ENCODE measurements at places on chromosomes 11 and 22.
A peak's percentile ranks its signal among the peaks of the same experiment; 100 is the strongest.

- DNase-seq = no peak
These were observed 48.0 kb downstream of the LRRC32 start for GRCh38 chr11:76622493-76623094.

GRCh38 chr11:33997584-33998251 lies 53.8 kb upstream of the CAPRIN1 start:
- DNase-seq = no peak

DNA sequence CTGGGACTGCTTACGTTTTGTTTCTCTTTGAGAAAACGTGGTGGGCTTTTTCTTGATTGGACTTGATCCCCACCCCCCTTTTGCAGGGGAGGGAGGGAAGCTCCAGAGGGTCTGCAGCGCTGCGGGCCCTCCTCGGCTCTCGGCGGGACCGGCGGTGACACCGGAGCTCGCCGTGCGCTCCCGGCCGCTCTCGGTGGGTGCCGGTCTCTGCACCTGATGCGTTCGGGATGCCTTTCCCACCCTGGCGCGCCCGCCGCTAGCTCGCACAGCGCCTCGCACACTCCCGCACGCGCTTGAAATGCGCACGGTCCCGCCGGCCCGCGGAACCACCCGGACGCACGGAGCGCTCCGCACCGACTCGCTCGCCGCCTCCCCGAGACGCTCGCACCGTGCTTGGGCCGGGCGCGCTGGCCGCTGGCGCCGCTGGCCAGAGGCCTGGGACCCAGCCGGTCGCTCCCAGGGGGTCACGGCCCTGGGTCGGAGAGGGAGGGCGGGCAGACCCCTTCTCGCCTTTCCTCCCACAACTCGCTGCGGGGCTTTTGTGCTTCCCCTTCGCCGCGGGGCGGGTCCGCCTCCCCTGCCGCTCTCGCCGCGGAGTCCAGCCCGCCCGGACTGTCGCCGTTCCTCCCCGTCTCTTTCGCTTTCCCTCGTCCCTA lies 1.0 kb downstream of the ZBTB16 start:
- peak; percentile 20 for DNase-seq

DNA sequence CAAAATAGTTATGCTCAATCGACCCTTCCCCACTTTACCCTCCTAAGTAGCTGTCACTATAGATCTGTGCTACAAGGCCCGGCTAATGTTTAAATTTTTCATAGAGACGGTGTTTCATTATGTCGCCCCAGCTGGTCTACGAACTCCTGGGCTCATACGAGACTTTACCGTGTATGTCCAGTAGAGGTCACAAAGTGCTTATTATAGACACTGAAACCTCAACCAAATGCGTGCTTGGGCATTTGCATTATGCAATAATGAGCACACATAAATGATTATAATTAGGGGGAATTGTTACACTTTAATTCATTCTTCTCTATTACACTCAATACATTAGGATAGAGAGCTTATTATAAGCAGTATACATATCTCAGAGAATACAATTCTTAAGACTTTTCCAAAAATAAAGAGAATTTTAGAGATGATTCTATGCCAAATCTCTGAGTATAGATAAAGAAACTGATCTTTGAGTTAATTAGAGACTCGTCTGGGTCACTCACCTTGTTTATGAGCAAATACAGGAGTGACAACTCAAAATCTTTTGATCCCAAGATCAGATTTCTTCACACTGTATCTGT lies 12.5 kb upstream of the MRPL16 start:
- peak; percentile 64 for DNase-seq

DNA sequence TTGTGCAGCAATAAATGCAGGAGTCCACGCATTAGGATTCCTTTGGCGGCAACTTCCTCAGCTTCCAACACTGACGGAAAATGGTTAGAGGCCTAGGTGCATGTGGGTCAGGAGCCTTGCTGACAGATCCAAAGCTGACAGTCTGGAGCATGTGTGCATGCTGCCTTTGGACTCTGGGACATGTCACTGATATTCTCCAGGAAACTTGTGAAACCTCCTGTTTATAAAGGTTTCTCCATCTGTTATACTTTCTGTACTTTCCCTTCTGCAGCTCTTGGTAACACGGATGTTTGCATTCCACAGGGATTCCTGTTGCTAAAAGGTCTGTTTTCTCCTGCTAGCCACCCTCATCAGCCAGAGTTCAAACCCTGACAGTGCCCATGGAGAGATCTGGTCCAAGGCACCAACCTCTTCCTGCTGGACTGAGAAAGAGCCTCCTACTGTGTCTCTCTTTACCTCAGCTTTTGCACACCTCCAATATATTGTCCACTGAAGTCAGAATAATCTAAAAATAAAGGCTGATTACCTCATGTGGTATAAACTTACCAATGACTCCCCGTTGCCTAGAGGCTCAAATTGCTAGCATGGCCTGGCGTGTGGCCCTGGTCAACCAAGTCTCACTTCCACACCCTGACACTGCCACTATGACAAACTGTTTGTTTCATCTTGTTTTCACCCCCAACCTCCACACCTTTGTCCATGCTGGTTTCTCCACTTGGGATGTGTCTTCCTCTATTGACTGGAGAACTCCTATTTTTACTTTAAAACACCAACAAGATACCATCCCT lies 31.1 kb upstream of the LYVE1 start:
- no peak for DNase-seq

GRCh38 chr11:70496591-70497535 lies 98.5 kb downstream of the CTTN start:
- no peak for DNase-seq

DNA sequence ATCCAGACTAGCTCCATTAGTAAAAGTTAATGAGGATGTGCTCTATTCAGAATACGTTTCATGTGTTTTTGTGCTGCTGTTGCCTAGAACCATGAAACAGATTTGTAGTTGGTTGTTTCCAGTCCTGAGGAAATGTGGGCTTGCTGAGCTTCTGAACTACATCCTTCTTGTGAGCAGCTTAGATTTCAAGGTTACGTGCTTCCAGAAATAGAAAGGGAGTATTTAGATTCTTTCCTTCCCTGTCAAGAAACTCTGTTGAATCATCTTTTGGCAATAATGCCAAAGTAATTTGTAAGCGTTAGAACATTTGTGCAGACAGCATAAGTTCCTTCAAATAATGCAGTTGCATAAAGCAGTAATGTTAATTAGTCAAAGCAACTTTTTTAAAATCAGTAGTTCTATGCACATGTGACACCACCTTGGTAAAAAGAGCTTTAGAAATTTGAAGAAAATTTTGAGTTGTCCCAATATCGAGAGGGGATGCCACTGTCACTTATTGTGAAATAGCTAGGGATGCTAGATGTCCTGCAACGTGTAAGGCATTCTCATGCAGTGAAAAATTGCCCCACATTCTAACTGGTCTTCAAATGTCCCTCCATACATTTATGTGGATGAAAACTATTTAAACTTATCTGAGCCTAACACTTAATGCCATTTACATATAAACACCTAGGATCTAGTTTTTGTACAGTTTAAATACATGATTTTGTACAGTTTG lies 169.6 kb downstream of the ETS1 start:
- no peak for DNase-seq

DNA sequence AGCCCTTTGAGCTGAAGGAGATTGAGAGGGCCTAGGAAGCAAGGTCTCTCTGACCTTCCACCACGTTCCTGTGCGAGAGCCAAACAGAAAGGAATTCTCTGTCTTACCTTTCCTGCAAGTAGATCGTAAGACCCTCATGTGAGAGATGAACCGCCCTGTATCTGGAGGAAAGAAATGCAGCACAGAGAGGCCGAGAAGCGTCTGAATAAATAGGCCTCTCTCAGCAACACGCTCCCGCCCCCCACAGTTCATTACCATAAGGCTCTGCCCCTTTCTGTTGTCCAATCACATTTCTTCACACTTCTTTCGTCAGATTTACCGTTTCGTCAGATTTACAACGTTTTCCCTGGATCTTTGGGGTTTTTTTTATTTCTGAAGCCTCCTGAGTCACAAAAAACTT lies 90.3 kb downstream of the BLID start:
- no peak for DNase-seq

GRCh38 chr11:71248251-71248570 lies 4.2 kb downstream of the SHANK2 start:
- no peak for DNase-seq

- DNase-seq = peak; percentile 88
These were observed at the start of gene CEND1 for GRCh38 chr11:789943-790342. Gene CEND1 (minus strand): TSS chr11:790090. CDS start chr11:788576, 1,514 bp downstream.

GRCh38 chr11:46237248-46238077 lies 40.0 kb upstream of the CREB3L1 start:
- no peak for DNase-seq

DNA sequence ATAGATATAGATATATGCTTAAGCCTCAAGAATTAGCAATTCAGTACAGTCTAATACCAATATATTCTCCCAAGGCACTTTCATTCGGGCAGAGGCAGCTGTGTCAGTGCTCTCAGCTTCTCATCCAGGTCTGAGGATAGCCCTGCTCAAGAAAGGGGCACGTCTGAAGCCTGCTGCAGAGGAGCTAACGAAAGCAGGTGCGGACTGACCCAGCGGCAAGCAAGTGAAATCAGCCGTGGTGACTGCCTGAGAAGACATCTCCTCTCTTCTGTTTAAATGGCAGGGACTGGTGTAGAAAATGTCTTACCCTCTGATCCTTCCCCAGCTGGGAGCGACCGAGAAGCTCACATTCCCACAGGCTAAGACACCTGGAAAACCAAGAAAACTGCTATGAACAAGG lies 468.6 kb downstream of the BRD1 start:
- DNase-seq = no peak

- DNase-seq = peak; percentile 95
These were observed at the start of the genes NLRP14 and ZNF214 for GRCh38 chr11:7020183-7020917. Gene NLRP14 (plus strand): TSS chr11:7020479. CDS start chr11:7038587, 18,108 bp downstream. Gene ZNF214 (minus strand): TSS chr11:7020346. CDS start chr11:7002835, 17,511 bp downstream.

DNA sequence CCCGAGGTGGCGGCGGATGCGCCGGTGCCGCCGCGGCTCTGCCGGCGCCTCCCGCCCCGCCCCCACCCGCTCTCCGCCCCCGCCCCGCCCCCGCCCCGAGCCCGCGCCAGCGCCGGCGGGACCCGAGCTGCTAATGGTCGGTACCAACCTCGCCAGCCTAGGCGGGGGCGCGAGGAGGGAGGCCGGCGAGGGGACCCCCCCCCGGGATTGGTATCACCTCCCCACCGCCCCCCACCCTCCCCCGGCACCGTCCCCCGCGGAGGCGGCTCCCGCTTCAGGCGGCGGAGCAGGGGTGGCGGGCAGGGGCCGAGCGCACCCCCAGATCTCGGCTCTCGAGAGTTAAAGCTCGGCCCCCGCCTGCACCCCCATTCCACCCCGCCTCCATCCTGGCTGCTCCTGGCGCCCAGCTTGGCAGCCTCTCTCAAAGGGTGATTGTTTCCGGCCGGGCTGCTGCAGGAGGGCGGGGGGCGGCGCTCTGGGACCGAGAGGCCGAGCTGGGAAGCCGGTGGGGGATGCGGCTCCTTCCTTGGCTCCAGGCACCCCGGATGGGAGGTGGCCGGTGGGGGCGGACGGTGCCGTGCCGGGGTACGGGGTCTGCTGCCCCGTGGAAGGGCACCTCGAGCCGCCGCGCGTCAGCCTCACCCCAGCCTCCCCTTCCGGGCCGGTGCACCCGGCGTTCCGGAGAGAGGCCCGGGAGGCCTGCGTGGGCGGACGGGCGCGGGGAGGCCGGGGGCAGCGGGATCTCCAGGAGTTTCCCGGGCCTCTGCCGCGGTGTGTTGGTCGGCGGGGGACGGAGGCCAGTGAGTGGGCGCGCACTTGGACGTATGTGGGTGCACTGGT lies at the start of gene B3GAT1:
Gene B3GAT1 (minus strand): TSS at position 40 of the 840 bp plus-strand sequence. CDS start 24,583 bp downstream, outside the sequence.
- DNase-seq = peak; percentile 42

DNA sequence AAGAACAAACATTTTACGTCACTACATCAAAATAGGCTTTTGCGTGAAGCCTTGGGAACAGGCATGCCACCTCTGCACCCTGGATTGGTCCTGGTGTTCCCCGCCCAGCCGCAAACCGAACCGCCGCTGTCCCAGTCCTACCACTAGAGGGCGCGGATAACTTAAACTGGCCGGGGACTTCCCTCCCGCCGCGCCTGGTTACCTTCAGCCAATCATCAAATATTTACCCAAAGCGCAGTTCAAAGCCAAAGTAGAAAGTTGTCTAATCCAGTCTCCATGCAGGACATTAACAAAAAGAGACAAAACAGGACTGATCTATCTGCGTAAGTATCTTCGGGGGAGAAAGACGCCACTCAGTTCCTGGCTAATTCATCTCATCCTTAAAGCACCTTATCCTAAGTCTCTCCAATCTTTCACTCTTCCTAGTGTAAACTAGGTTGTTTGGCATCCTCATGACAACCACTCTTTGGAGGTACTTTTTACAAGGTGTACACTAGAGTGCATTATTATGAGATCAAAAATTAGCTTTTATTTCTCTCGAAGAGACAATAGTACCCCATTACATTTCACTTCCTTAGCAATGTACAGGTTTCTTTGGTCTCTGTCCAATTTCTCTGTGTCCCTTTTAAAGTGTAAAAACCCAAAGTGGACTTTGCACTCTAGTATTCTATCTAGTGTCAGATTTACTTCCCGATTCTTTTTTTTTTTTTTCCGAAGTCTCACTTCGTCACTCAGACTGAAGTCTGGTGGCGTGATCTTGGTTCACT lies 3.9 kb upstream of the CRY2 start:
- DNase-seq = peak; percentile 83

GRCh38 chr11:26018336-26018735 lies 313.6 kb upstream of the ANO3 start:
- no peak for DNase-seq

DNA sequence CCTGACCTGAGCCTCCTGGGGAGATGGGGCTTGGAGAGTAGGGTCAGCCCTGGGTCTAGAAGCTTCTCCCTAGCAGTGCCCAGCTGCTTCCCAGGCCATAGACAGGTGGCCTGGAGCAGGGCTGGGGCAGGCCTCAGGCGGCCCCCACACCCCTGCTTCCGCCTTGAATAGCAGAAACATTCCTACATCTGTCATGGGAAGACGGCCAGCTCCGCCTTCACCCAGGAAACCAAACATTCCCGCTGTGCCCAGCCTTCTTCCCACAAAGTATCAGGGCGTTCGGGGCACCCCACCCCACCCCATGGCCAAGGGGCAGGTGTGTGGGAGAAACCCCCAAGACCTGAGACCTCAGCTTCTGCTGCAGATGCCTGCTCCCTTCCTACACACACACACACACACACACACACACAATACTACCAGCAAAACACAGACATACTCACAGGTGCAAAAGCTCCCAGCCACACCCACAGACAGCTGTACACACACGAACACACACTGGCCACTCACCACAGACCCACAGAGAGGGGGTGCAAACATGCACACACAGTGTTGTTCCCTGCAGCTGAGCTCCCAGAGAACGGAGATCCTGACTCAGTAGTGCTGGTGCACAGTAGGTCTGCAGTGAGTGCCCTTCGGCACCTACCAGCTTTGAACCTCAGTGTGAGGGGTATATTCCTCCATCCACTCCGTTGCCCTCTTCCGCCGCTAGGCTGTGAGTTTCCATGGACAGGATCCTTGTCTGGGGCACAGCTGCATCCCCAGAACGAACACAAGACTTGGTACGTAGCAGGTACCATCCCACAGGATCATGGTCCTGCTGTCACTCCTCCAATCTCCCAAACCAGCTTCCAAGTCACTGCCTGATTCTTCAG lies 37.4 kb downstream of the PDGFB start:
- no peak for DNase-seq

GRCh38 chr11:2387266-2387987 lies 10.3 kb downstream of the CD81 start:
- no peak for DNase-seq

DNA sequence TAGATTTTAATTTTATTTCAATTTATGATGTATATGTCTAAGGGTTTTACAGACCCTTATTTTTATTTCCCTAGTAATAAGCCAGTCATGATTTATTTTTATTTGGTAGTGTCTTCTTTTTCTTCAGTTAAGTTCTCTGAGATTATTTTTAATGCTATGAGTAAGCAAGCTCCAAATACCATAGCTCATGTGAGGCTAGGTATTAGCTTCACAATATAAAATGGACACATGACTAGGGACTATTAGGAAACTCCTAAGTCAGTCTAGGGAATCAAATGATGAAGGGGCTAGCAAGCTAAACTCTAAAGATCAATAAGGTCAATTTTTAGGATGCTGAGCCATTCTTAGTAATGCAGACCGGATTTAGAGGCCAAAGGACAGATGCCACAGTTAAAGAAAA lies 45.9 kb downstream of the CKAP5 start:
- no peak for DNase-seq
